Heart left ventricle (tissue), 16 donors: ENCODE measurements at places on chromosomes 1 and 21. TPM values are rescaled to one million over a fixed set of nuclear protein-coding genes. Genes with fewer than 3 reads are reported as not detected.
A peak's percentile ranks its signal among the peaks of the same experiment; 100 is the strongest.

DNA sequence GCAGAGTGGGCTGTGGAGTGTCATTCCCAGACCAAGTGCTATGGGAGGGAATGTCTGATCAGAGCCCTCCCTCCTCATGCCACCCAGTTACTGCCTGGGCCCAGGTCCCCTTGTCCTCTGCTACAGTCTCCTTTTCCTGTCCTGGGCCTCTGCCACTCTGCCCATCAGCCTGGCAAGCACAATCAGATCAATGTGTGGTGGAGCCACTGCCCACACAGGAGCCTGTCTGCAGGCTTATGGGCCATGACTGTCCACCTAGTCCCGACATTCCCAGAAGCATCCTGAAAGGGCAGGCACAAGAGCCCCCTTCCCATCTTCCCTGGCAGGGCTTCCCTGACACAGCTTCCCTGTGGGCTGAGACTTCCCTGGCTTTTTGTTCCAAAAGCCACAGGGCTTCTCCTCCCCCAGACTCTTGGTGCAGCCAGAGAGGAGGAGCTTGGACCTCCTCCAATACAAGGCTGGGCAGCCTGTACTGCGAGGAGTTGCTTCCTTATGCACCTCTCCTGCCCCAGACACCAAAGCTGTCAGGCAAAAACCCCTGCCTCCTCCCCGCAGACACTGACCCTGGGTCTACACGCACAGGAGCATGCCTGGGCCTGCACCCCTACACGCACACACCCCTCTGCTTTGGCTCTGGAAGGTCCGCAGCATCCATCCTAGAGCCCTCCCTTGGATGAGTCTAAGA is 29.2 kb upstream of the CNTN2 start:
- H3K27ac ChIP-seq = no peak overlapping the region
- no peak overlapping the region for H3K4me3 ChIP-seq
- no peaks in the 10 kb centered on the region for H3K36me3 ChIP-seq
- peaks cover 25% of the 10 kb centered on the region for H3K4me1 ChIP-seq
- peak; percentile 50 for DNase-seq

GRCh38 chr1:12413664-12414410 is 184.0 kb downstream of the VPS13D start:
- DNase-seq = no peak
- H3K36me3 ChIP-seq = peaks cover 67% of the 10 kb centered on the region
- H3K4me3 ChIP-seq = no peak overlapping the region
- peaks cover 10% of the 10 kb centered on the region for H3K4me1 ChIP-seq

GRCh38 chr1:93977598-93977945 is 68.3 kb upstream of the GCLM start:
- H3K4me1 ChIP-seq = peaks cover 9% of the 10 kb centered on the region
- H3K36me3 ChIP-seq = no peaks in the 10 kb centered on the region
- no peak overlapping the region for H3K27ac ChIP-seq
- H3K4me3 ChIP-seq = no peak overlapping the region
- H3K27me3 ChIP-seq = no peaks in the 10 kb centered on the region

Gene PDZK1IP1
- not detected for polyA plus RNA-seq

GRCh38 chr1:186511761-186512637 is 51.1 kb upstream of the PDC start:
- no peaks in the 10 kb centered on the region for H3K4me1 ChIP-seq
- H3K4me3 ChIP-seq = no peak overlapping the region
- H3K36me3 ChIP-seq = no peaks in the 10 kb centered on the region
- H3K27ac ChIP-seq = no peak overlapping the region
- H3K27me3 ChIP-seq = no peaks in the 10 kb centered on the region
- no peak for DNase-seq

- H3K4me1 ChIP-seq = no peaks in the 10 kb centered on the region
- no peaks in the 10 kb centered on the region for H3K36me3 ChIP-seq
- no peak overlapping the region for H3K27ac ChIP-seq
- no peak overlapping the region for H3K4me3 ChIP-seq
- DNase-seq = no peak
Observed at GRCh38 chr1:89466307-89466930, 58.2 kb upstream of the LRRC8B start.

DNA sequence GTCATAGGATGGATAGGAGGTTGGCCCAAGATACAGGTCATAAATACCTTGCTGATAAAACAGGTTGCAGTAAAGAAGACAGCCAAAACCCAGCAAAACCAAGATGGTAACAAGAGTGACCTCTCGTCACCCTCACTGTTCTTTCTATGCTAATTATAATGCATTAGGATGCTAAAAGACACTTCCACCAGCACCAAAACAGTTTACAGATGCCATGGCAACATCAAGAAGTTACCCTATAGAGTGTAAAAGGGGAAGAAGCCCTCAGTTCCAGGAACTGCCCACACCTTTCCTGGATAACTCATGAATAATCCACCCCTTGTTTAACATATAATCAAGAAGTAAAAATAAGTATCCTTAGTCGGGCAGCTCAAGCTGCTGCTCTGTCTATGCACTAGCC is 671.9 kb downstream of the PTPRC start:
- no peaks in the 10 kb centered on the region for H3K36me3 ChIP-seq
- no peaks in the 10 kb centered on the region for H3K4me1 ChIP-seq
- no peak for DNase-seq
- H3K4me3 ChIP-seq = no peak overlapping the region

DNA sequence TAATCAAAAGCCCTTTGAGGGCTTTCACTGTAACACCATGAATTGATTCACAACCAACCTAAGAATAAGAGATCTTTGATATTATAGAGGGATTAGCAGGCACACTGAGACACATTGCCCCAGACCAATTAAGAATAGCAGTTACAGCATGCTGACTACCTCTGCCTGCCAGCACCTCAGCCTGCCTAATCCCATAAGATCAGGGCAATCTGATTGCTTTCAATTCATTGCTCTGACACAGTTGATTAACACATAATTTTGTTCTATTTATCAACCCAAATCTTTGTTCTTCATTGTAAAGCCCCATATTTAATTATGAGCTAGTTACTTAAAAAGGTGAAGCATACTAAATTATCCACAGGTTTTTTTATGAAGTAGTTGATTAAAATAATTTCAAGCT is 548.8 kb upstream of the ZP4 start:
- DNase-seq = no peak
- H3K27ac ChIP-seq = no peak overlapping the region
- no peaks in the 10 kb centered on the region for H3K27me3 ChIP-seq
- H3K4me1 ChIP-seq = no peaks in the 10 kb centered on the region
- no peaks in the 10 kb centered on the region for H3K36me3 ChIP-seq

DNA sequence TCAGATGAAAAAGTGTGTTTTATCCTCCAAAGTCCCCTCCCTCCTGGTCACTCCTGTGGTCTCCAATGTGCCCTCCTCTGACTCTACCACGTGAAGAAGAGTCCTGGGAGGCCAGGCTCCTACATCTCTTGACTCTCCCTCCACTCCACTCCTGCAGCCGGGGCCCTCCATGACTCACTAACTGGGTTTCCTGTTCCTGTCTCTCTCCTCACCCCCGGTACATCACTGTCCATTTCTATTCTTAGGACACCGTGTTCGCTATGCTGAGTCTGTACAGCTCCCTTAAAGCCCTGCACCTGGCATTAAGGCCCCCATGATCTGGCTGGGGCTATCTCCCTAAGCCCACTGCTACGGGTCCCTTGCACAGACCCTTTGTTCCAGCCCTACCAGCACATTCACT is 93.4 kb downstream of the BCAR3 start:
- H3K4me3 ChIP-seq = no peak overlapping the region
- peaks cover 22% of the 10 kb centered on the region for H3K4me1 ChIP-seq
- peaks cover 37% of the 10 kb centered on the region for H3K36me3 ChIP-seq
- no peaks in the 10 kb centered on the region for H3K27me3 ChIP-seq
- DNase-seq = no peak

DNA sequence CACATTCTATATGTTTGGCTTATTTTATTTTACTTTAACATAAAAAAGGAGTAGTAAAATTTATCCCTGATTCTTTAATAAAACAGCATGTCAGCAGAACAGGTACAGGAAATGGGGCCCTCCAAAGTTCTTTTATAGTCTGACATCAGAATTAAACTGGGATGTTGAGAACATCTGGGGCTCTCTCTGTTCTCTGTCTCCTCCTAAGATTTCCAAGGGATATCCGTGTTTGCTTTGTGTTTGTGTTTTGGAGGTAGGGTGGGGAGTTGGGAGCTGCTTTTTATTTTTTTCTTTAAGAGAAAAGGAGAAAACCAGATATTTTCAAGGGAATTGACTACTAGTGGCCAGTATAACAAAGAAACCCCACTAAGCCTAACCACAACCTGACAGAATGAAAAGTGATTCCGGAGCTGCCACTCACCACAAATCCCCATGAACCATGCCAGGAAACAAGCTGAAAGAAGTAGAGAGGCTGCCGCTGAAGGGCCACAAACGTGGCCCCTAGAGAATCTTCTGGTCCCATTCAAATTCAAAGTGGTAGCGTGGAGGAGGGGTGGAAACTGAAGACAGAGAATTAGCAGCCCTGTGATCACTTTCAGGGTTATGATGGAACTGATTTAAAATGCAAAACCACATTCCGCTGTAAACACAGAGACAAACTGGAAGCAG is 369.6 kb upstream of the ADGRL2 start:
- DNase-seq = no peak
- H3K4me3 ChIP-seq = no peak overlapping the region
- no peaks in the 10 kb centered on the region for H3K27me3 ChIP-seq
- peaks cover 6% of the 10 kb centered on the region for H3K4me1 ChIP-seq

- no peak overlapping the region for H3K27ac ChIP-seq
- no peaks in the 10 kb centered on the region for H3K36me3 ChIP-seq
- H3K4me1 ChIP-seq = peaks cover 8% of the 10 kb centered on the region
- H3K4me3 ChIP-seq = no peak overlapping the region
Observed at GRCh38 chr21:45383615-45384201, 21.3 kb upstream of the COL18A1 start.

GRCh38 chr1:151989211-151989862 is 4.3 kb downstream of the S100A10 start:
- H3K4me3 ChIP-seq = peak overlapping the region; percentile 1
- DNase-seq = peak; percentile 44
- H3K27ac ChIP-seq = peak overlapping the region; percentile 14

DNA sequence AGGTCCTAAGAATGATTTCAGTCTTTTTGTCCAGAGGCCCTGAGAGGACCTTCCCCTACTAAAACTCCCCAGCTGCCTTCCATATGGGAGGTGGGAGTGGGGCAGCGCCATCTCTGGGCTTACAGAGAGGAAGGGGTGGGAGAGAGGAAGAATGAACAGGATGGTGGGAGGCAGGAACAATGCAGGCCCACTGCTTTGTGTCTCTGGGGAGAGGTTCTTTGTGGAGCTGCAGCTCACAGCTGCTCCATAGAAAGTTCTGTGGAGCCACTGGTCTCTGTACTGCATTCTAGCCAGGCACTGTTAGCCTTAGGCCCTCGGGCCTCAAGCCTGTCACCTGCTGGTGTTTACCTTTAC is 43.6 kb upstream of the A3GALT2 start:
- peak overlapping the region; percentile 84 for H3K27ac ChIP-seq
- H3K36me3 ChIP-seq = peaks cover 9% of the 10 kb centered on the region
- no peaks in the 10 kb centered on the region for H3K27me3 ChIP-seq
- H3K4me1 ChIP-seq = peaks cover 71% of the 10 kb centered on the region

Gene LORICRIN
- not detected for polyA plus RNA-seq

- H3K27me3 ChIP-seq = no peaks in the 10 kb centered on the region
- H3K27ac ChIP-seq = peak overlapping the region; percentile 99
- peak overlapping the region; percentile 87 for H3K4me3 ChIP-seq
- H3K36me3 ChIP-seq = no peaks in the 10 kb centered on the region
- peaks cover 38% of the 10 kb centered on the region for H3K4me1 ChIP-seq
Observed at GRCh38 chr1:65066419-65066765, 81.6 kb upstream of the AK4 start.

Gene AJAP1
- 0.01 TPM for polyA plus RNA-seq

GRCh38 chr1:159880430-159880829 is 18.0 kb upstream of the VSIG8 start:
- no peaks in the 10 kb centered on the region for H3K27me3 ChIP-seq
- H3K36me3 ChIP-seq = no peaks in the 10 kb centered on the region
- no peak for DNase-seq
- H3K4me1 ChIP-seq = no peaks in the 10 kb centered on the region

- H3K27ac ChIP-seq = no peak overlapping the region
- H3K36me3 ChIP-seq = no peaks in the 10 kb centered on the region
- DNase-seq = no peak
- H3K4me3 ChIP-seq = no peak overlapping the region
Observed at GRCh38 chr1:152880907-152881306, 2.8 kb downstream of the SMCP start.

- no peaks in the 10 kb centered on the region for H3K4me1 ChIP-seq
- no peak for DNase-seq
- H3K27me3 ChIP-seq = peaks cover 22% of the 10 kb centered on the region
- no peak overlapping the region for H3K4me3 ChIP-seq
Observed at GRCh38 chr1:22347854-22348760, 103.5 kb upstream of the ZBTB40 start.

Gene ZNF692
- polyA plus RNA-seq = 32.4 TPM

- H3K27ac ChIP-seq = no peak overlapping the region
- H3K4me1 ChIP-seq = peaks cover 5% of the 10 kb centered on the region
- no peaks in the 10 kb centered on the region for H3K27me3 ChIP-seq
- no peaks in the 10 kb centered on the region for H3K36me3 ChIP-seq
- DNase-seq = no peak
Observed at GRCh38 chr1:9850442-9851162, 26.8 kb upstream of the CLSTN1 start.

Gene FGR
- 7.2 TPM for polyA plus RNA-seq

- no peaks in the 10 kb centered on the region for H3K27me3 ChIP-seq
- H3K36me3 ChIP-seq = no peaks in the 10 kb centered on the region
- DNase-seq = no peak
- H3K27ac ChIP-seq = no peak overlapping the region
- peaks cover 18% of the 10 kb centered on the region for H3K4me1 ChIP-seq
Observed at GRCh38 chr1:209696673-209697072, 8.0 kb upstream of the HSD11B1 start.

DNA sequence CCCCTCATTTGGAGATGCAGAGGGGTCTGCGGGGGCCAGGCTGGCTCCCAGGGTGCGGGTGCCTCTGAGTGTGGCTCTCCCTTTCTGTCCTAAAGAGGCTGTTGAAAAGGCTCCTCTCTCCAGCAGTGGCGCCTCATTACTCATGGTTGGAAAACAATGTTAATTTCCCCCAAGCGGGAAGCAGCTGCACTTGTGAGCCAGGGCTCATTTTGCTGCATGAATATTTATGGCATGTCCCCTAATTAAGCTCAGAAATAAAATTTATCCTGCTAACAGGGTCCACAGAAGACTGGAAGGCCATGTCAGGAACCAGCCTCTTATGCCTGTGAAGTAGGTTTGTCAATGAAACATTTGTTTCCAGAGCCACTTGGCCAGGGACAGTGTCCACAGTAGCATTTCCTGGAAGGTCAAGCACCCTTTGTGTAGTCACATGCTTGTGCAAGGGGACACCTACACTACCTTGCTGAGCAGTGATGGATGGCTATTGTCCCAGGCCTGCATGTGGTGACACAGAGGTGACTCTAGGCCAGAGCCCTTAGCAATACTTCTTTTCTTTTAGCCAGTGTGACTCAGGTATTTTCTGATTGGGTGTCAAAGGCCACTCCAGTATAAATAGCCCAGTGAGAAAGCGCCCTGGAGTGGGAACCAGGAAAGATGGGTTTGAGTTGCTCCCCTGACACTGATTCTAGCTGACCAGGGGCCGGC is 259.0 kb downstream of the FOXD2 start:
- H3K4me1 ChIP-seq = no peaks in the 10 kb centered on the region
- H3K27ac ChIP-seq = no peak overlapping the region
- no peak for DNase-seq
- no peak overlapping the region for H3K4me3 ChIP-seq
- H3K27me3 ChIP-seq = no peaks in the 10 kb centered on the region
- H3K36me3 ChIP-seq = no peaks in the 10 kb centered on the region
